Daoy (cell line): ENCODE measurements at places on chromosomes 6 and 20. TPM values are rescaled to one million over a fixed set of nuclear protein-coding genes. Genes with fewer than 3 reads are reported as not detected.

- peak; percentile 77 for DNase-seq
Observed at GRCh38 chr6:150894935-150895552, 29.5 kb downstream of the MTHFD1L start.

Gene HTR1B
- total RNA-seq = not detected in 2 replicates

DNA sequence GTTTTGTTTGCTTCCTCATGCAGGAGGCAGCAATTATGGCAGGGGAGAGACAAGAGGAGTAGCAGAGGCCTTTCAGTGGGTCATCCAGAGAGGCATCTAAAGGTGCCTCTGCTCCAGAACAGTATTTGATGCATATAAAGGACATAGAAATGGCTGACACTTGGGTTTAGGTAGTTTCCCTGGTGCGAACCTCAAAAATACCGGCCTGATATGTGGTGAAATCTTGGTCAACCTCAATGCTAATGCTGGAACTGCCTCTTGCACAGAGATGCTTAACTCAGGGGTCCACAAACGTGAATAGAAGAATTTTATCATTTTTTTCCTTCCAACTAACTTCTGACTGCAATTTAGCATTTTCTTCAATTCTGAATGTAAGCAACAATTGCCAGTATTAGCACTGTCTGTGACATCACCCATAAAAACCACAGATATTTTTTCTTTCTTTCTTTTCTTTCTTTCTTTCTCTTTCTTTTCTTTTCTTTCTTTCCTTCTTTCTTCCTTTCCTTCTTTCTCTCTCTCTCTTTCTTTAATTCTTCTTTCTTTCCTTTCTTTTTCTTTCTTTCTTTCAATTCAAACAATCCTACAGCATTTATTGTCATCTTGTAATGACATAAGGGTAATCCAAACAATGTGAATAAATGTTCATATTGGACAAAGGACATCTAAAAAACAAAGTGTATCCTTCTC, 180.0 kb upstream of the UST start:
- DNase-seq = no peak

DNA sequence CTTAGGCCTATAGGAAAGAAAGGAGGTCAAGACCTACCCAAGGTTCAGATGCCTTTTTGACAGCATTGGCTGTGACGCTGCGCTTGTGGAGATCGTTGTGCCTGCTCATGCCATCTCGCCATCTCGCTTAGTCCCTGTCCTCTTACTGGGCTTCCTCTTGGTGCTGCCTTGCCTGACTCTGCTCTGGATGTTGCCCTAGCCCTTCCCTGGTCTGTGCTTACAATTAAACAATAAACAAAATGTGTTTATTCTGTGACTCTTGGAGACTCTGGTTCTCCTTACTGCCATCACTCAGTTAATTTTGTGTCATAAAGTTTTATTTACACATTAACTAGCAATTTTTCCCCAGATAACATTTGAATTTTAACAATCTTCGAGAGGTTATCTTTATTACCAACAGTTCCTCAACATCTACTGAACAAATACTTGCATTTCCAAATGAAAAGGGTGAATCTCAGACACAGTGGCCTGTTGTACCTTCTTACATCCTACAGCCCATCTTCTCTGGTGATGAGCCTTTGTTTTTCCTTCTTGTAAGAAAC, 11.6 kb downstream of the AFDN start:
- DNase-seq = no peak

- DNase-seq = peak; percentile 52
Observed at GRCh38 chr6:5979650-5980420, 26.9 kb downstream of the NRN1 start.

DNA sequence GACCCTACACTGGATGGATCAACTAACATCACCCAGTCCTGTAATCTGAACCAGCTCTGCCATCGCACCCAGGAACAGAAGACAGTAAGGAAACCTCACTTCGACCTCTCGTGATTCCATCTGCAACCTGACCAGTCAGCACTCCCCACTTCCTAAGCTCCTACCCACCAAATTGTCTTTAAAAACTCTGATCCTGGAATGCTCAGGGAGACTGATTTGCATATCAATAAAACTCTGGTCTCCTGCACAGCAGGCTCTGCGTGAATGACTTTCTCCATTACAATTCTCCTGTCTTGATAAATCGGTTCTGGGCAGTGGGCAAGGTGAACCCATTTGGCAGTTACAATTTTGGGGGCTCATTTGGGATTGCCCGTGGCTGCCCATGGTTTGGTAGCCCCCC, 18.3 kb upstream of the AGPAT4 start:
- DNase-seq = no peak

DNA sequence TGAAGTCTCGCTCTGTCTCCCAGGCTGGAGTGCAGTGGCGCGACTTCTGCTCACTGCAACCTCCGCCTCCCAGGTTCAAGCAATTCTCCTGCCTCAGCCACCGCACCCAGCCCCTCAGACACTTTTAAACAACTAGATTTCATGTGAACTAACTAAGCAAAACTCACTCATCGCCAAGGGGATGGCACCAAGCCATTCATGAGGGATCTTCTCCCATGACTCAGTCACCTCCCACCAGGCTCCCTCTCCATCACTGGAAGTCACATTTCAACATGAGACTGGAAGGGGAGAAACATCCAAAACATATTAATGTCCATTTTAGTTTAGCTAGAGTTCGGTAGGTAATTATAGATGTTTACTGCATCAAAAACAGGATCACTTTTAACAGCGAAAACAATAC, 95.9 kb upstream of the PRL start:
- peak; percentile 62 for DNase-seq

DNA sequence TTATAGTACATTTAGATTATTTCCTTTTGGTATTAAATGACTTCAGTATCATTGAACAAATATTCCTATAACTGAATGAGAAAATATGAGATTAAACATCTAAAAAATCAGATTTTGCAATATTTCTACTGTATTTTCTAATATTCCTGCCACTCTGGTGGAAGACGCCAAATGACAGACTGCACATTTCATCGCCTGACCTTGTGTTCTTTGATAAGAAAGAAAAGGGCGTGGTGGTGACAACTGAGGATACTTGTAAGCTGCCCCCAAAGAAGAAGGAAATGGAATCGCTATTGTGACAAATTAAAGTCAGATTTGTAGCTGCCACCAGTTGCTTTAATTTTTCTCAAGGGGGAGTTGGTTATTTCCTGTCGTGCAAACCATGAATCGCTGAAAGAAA, 131.3 kb downstream of the MTFR2 start:
- DNase-seq = no peak

Gene NINL
- total RNA-seq = 3.3 and 5.8 TPM in 2 replicates

DNA sequence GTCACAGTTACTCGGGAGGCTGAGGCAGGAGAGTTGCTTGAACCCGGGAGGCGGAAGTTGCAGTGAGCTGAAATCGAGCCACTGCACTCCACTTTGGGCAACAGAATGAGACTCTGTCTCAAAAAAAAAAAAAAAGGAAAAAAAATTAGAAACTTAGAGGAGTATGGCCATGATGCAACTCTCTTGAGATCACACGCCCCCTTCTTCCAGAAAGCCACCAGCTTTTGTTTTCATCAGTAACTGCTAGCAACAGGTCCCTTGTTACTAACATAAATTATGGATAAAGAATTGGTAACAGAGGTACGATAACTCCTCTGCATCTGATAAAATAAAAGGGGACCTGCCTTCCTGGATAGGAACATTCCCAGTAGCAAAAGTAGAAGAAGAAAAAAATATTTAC, 308.2 kb downstream of the CD83 start:
- no peak for DNase-seq

Gene VSTM2L
- 6.9 and 10.0 TPM in 2 replicates for total RNA-seq

- no peak for DNase-seq
Observed at GRCh38 chr6:136201732-136202131, 48.4 kb downstream of the MTFR2 start.

DNA sequence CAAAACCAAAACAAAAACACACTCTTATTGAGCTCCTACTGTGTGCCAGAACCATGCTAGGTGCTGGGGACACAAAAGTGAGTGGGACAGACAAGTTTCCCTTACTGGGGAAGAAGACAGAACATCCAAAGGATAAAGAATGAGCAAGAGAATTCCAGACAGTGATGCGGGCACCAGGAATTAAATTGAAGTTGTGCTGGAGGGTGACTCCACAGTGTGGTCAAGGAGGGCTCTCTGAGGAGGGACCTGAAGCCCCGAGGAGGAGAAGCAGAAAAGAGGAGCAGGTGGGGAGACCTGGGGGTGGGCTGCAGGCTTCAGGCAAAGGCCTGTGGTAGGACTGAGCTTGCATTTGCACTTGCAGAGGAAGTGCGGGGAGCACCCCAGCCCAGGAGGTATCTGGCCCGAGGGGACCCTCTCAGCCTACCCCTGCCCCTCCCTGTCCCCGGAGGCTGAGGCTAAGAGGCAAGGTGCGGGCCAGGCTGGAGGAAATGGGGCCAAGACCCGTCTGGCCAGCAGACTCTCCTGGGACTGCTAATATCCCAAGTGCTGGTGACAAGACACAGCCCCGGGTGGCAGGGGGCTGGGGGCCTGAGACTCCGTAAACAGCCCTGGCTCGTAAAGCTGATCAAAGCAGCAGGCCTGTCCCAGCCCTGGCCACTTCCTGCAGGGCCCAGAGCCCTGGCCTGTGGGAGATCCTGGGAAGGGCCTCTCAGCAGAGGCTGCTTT, 57.1 kb downstream of the SNAI1 start:
- DNase-seq = no peak

DNA sequence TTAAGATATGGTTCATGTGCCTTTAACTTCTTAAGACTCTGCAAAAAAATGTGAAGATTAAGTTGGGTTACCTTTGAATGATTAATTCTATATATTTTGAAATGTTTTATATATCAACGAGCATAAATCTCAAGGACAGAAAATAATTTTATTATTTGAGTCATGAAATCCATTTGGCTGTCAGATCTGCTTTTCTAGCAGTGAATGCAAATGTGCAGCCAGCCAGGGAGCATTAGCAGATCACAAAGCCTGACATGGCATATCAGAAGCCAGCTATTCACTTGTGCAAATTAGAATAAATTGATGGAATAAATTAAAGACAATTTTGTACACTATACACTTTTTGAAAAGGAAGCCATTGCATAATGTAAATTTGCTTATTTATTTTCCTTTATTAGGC, 424.3 kb downstream of the ADGRB3 start:
- DNase-seq = no peak

DNA sequence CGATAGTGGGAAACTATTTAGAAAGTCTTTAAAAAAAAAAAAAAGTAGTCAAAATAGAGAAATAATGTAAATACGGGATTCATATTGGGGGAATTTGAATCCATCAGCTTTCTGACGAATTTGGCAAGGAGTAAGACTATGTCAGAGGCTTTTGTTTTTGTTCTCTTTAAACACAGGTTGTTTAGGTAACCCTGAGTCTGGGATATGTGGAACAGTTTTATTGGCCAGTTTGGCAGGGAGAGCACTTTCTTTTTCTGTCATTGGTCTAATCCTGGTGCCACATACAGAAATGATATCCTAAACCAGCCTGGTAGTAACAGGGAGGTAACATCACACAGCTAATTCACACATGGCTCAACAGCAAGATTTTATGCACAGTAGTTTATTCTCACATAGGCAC, 27.7 kb downstream of the HAO1 start:
- DNase-seq = no peak
